ENCODE measurements at places on chromosomes 4 and X.
A peak's percentile ranks its signal among the peaks of the same experiment; 100 is the strongest.

- no peak for DNase-seq
These were observed 148.7 kb downstream of the RELL1 start for GRCh38 chr4:37537484-37537883.

- peak; percentile 86 for DNase-seq
These were observed at the start of gene ACSL1 for GRCh38 chr4:184825896-184826690. Gene ACSL1, minus strand, starts transcription at chr4:184825968. Its CDS starts 22,454 bp downstream, at chr4:184803514.

GRCh38 chr4:82467471-82467870 is 37.1 kb downstream of the ENOPH1 start:
- no peak for DNase-seq

DNA sequence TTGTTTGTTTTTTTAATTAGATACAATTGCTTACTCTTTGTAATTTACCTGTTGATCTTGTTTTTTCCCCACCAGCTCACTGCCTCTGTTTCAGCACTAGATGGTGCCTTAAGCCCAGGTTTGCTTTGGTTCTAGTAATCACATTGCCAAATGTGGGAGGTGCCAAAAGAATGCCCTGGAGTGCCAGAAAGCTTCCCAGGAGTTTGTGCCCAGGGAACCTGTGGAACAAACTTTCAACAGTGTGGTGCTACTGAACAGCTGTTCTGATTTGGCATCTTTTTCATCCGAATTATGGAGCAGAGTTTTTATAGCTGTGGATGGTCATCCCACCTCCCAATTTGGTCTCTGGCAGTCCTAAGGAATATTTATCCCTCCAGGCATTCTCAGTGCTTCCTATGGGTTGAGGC is 1000.7 kb downstream of the STIM2 start:
- DNase-seq, result no peak

- DNase-seq, result no peak
These were observed 28.9 kb upstream of the HUWE1 start for GRCh38 chrX:53715346-53715924.

DNA sequence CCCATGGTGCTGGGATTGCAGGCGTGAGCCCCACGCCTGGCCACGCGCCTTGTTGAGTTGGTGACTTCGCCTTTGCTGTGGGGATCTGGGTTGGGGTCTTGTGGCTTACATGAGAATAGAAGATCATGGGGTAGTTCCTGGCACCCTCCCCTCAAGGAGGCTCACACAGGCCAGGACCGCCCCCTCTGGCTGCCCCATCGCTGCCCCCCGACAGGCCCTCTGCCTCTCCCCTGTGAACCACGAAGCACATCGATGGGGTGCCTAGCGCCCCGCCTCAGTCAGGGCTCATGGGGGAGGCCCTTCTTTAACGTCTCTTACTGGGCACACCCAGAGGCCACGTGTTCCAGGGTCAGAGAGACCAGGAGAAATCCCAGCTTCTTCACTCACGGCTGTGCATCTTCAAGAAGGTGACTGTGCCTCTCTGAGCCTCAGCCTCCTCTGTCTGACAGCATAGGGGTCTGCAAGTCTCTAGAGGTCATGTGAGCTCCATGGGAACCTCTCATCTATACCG is 23.6 kb upstream of the SPON2 start:
- DNase-seq, result no peak

All from GM18507 (cell line).